ENCODE measurements at places on chromosomes 3 and 15.

GRCh38 chr3:23096041-23096440 lies 107.1 kb upstream of the UBE2E2 start:
- DNase-seq, result no peak

DNA sequence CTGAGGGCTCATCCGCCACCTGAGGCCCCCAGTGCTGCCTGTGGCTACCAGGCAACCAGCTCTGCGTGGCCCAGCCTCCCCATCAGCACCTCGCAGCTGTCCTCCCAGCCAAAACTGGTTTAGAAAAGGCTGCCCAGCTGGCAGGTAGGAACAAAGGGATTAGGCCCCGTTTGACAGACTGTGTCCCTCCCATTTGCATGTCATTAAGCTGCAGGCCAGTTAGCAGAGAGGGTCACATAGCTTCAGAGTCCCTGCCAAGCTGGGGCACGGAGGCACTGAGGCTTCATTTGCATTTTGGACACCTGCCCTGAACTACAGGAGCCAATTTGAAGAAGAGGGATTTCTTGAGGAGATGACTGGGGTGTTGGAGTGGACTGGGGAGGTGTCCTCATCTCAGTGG lies 177.9 kb downstream of the TLE3 start:
- DNase-seq, result no peak

DNA sequence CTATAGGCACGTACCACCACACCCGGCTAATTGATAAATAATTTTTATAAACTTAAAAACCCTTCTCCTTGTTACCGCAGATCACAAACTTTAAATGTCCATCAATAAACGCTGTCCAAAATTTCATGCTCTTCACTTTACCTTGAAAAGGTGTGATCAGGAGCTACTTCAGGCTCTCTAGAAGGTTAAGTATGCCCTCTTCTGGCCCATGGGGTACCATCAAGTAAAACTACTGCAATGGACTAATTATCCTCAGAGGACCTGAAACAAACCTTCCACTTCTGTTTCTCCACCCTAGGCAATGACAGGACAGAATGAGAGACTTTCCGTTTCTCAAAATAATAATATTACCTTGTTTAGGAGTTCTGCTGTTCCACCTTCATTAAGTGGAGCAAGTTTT lies 9.2 kb downstream of the LZTFL1 start:
- DNase-seq, result no peak

DNA sequence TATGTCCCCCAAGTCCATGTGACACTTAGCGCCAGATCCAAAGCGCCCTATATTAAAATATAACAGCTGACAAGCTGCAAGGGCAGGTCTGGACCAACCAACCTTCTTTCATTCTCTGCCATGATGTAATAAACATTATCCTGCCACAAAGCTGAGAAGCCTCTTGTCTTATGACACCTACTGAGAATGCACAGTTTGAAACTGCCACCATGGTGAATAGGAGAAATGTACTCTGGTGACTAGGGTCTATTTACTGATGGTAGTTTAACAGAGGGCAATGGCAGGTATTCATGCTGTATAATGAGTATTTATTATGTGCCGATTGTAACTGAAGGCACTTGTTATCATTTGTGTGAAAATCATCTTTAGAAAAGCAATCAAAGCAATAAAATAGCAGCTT lies 634.0 kb downstream of the OTOL1 start:
- DNase-seq, result no peak

DNA sequence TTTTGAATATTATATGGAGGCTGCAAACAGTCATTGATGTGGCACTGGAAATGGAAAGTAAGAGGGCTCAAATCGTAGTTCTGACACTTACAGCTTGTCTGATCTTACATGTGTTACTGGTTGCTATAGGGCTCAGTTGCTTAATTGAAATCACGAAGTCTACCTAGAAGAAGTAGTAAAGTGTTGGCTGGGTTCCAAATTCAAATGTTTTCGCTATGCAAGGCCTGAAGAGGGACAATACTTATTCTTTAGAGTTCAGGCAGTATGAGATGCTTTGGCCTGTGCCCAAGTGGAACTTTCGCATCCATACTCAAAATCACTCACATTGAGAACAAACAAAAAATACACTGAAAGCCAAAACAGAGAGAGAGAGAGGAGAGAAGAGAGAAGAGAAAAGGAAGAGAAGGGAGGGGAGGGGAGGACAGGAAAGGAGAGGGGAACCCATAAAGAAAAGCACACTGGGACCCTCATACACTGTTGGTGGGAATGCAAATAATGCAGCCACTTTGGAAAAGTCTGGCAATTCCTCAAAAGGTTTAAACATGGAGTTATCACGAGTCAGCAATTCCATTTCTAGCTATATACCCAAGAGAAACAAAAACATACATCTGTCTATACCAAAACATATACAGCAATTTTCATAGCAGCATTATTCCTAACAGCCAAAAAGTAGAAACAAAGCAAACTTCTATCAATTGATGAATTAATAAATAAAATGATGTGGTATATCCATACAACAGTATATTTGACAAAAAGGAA lies 2.9 kb upstream of the FXR1 start:
- no peak for DNase-seq

DNA sequence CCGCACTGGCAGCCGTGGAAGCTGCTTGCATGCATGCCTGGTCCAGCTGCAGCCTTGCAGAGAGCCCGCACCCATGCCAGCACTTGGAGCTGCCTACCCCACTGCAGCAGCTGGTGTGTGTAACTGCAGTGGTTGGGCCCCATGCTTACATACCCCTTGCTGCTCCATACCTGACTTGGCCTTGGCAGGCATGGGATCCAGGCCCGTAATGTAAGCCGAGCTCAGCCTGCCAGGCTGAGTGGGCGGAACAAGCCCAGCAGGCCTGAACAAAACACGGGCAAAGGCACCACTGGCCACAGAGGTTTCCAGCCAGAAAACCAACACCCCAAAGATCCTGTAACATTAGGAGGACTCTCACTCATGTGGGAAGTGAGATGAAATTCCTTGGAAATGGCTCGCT lies 48.3 kb downstream of the SLC6A20 start:
- no peak for DNase-seq

DNA sequence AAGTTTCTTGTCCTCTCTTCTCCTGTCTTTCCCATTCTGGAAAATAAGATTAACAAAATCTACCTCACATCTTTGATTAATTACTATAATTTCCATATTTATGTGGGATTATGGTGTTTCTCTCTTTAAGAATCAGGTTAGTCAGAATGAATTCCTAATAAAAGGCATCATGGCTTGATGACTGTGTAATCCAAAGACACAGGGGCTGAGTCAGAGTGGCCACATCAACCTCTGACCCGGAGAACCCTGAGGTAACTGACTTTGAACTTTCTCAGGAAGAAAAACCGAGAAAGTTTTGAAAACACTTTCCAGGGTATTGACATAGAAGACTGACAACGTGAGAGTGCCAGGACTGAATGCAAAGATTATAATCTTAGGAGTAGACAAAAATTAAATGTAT lies 170.3 kb upstream of the MCTP2 start:
- DNase-seq, result no peak

- DNase-seq, result no peak
Measured at GRCh38 chr3:31621314-31621713, 88.6 kb downstream of the STT3B start.

GRCh38 chr3:161348796-161349400 lies 22.4 kb downstream of the SPTSSB start:
- no peak for DNase-seq

- no peak for DNase-seq
Measured at GRCh38 chr15:101050623-101051290, 131.6 kb downstream of the LRRK1 start.

- no peak for DNase-seq
Measured at GRCh38 chr15:74403588-74403919, 30.2 kb downstream of the SEMA7A start.

Measured in effector memory CD4-positive, alpha-beta T cell (primary cell).